ENCODE measurements at places on chromosomes 2 and 18.

DNA sequence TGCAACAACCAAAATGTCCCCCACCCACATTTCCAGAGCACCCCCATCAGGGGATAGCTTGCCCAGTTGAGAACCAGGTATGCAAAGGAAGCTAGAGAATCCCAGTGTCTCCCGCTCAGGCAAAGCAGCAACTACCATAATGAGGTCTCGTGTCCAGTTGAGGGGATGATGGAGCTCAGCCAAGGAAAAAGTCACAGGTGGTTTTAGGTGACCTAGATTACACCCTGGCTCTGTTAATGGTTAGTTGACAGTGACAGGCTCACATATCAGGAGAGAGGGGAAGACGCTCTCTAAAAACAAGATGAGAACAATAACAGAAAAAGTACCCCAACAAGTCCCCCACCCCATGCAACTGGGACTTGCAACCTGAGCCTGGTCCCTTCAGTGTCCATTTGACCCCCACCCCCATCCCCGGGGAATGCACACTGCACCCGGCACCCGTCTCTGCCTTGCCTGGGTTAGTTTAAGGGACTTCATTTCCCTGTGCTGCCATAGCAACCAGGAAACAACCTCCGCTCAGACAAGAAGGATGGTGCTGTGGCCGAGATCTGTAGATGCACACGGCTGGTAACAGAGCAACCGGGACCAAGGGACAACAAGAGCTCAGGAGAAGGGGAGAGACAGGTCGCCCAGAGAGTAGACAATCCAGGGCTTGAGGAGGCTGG, at the start of gene KIAA2012:
Gene KIAA2012 (plus strand): TSS at position 519 of the 665 bp plus-strand sequence. CDS start 373 bp downstream, outside the sequence.
- DNase-seq, result no peak

DNA sequence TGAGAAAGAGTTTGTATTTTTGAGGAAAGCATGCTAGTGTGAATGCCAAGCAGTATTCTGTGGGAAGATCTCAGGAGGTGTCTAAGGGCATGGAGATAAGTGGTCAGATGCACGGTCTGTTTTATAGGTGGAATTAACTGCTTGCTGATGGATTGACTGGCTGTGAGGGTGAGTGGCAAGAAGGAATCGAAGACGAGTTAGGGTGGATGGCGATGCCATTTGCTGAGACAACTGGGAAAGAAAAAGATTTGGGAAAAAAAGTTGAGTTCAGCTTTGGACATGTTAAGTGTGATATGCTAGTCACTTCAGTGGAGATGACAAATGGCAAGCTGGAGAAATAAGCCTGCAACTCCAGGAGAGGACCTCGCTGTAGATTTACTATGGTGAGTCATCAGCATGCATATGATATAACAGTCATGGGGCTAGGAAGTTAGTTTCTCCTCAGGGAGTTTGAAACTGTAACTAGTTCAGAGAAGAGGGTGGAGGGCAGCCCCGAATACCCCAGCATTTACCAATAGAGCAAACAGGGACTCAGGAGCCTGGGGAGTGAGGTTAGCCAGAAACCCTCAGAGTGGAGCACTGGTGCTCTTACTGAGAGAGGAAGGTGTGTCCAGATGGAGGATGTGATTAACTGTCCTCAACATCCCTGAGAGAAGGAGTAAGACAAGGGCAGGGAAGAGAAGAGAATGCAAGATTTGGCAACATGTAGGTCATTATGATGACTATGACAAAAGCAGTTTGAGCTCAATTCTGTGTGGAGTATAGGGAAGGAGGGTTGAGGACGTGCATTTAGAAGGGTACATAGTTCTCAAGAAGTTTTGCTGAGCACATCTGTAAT, 2.0 kb upstream of the HK2 start:
- DNase-seq, result no peak

DNA sequence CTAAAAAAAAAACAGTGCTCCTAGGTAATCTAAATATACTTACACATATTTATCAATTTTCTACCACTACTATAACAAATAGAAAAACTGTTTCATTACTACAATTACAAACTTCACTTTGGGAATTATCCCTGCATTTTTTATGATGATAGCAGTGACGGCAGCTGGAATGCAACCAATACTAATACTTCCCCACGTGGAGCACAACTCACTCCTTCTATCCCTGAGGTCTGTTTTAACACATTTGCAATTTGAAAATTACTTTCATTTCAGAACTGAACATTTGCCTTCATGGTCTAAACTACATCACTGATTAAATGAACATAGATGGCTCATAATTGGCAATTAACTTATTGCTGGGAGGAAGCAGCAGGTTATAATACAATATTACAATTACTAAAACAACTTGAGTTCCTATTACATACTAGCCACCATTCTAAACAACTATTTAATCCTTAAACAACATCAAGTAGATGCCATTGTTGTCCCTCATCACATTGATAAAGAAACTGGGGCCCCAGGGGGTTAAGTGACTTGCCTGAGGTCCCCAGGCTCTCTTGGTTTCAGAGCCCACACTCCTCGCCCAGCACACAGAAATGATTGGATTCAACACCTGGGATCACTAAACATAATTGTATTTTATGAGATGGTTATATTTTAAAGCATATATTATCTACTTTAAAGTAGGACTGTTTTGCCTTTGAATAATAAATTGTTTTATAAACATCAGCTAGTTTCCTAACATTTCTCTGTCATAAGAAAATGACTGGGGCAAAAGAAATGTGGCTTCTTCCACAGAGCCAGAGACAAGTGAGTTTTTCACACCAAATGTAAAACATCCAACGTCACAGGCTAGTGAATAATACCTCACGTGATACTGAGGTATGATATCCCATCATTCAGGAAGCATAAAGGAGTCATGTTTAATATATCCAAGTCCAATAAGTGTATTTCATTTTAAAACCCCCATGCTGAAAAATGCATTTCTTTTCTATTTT, 6.2 kb downstream of the COLEC12 start:
- no peak for DNase-seq

DNA sequence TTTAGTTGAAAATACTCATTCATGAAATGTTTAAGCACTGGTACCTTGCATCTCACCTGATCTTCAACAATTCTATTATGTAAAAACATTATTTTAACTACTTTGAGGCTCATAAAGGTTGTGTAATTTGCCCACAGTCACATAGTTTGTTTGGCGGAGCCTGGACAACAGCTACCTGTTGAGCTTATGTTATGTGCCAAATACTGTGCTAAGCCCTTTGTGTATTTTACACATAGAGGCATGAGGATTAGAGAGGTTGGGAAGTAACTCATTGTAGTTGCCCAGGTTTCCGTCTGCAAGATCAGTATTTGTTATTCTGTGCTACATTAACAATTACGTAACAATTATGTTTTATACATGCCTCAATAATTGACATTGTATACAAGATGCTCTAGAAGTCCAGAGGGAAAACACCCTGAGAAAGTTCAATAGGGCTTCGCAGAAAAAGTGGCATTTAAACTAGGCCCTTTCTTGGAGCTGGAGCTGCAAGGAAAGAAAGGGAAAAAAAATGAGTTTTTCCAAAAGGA, 80.4 kb downstream of the BOLA3 start:
- no peak for DNase-seq

- DNase-seq, result no peak
Measured at GRCh38 chr18:8661754-8662559, 43.4 kb upstream of the MTCL1 start.

DNA sequence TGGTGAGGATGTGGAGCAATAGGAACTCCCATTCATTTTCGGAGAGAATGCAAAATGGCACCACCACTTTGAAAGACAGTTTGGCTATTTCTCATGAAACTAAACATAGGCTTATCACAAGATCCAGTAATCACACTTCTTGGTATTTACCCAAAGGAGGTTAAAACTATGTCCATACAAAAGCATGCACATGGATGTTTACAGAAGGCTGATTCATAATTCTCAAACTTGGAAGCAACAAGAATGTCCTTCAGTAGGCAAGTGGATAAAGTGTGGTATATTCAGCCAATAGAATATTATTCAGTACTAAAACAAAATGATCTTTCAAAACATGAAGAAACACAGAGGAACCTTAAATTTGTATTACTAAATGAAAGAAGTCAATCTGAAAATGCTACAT, 440.6 kb downstream of the FBXO15 start:
- no peak for DNase-seq

GRCh38 chr18:2572171-2572569, 813 bp downstream of the NDC80 start:
- no peak for DNase-seq

GRCh38 chr18:55407774-55408535, 180.0 kb downstream of the TCF4 start:
- no peak for DNase-seq

Data from GM12892 (cell line).